Caudate nucleus (tissue), 63 donors: ENCODE measurements at places on chromosomes 7 and 10.
A peak's percentile ranks its signal among the peaks of the same experiment; 100 is the strongest.

DNA sequence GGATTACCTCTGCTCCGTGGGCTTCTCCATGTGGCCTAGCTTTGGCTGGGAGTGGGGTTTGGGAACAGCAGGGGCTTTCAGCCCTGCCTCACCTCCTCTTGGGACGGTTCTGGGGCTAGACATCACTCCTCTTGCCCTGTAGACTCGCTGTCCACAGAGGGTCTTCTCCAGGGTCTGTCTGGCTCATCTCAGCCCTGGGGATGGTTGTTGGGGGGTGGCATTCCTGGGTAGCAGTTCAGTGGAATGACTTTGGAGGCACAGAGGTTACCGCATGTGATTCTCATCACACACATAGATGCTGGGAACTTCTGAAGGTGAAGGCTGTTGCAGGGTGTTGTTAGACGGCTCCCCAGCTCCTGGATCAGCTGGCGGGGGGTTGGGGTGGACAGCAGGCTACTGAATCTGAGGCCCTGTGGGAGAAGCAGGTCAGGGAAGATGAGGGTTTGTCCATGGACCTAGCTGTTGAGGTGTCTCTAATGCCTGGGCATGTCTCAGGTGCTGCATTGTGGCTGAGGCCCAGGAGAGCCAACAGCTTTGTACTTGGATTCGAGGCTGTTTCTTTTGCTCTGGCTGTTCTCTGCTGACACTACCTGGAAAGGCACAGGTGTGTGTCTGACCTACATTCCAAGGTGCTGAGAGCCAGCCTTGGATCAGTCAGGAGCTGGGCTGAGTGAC is 23.8 kb downstream of the RAMP3 start:
- no peak for DNase-seq

GRCh38 chr7:88200261-88200660 is 19.6 kb downstream of the SRI start:
- DNase-seq = no peak

DNA sequence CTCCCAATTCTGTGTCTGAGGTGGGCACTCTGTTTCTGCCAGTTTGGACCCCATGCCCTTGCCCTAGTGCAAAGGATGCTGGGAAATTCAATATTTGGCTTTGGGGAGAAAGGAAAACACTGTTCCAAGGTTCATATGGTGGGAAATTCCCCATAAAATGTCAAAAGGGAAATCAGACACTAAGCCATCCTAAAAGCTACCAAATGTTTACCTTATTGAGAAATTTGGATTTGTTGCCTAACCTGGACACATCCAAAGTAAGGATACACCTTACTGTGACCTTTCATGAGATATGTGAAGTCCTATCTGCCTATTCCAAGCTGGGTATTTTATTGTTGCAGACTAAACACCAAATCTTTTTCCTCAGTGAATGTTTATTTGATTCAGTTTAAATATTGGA is 109.1 kb downstream of the CYP26A1 start:
- no peak for DNase-seq

GRCh38 chr7:93226310-93226709 is at the start of gene HEPACAM2:
Gene HEPACAM2 (minus strand): TSS chr7:93226469.
- DNase-seq = no peak

- no peak for DNase-seq
Observed at GRCh38 chr7:139748941-139749340, 28.9 kb downstream of the HIPK2 start.

DNA sequence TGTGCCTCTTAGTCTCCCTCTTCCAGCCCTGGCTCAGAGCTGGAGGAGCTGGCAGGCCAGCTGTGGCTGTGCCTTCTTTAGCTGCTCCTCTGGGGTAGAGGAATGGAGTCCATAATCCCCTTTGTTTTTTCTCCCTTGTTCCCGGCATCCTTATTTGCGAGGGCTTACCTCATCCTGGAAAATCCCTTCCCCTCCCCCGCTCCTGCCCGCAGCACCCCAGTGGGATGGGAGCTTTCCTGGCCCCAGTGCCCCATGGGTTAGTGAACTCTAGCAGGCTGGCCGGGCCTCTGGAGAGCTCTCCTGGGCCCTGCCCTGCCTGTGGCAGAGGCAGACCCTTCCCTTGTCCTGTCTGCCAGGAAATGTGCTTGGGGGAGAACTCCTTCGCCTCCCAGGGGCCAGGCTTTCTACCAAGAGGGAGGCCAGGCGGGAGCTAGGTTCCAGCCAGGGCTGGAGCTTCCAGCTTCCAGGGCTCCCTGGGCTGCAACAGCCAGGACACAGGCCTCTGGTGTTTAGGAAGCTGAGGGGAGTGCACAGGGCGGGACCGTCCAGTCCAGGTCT is 16.5 kb upstream of the TRIM8 start:
- peak; percentile 50 for DNase-seq

DNA sequence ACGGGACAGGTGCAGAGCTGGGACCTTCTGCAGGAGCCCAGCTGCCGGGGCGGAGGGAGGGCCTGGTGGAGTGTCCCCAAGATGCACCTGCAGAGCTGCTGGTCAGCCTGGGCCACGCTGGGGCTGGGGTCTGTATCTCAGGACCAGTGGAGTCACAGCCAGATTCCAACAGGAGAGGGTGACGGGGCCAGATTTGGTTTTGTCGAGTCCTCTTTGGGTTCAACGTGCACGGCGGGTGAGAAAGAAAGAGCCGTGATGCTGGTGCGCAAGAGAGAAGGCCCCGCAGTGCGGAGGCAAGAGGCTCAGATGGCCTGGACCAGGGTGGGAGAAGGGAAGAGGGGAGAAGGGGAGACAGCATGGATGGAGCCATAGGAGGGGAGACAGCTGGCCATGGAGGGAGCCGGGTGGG is 462.9 kb downstream of the PTPRN2 start:
- no peak for DNase-seq

GRCh38 chr10:100370714-100371481 is 23.9 kb downstream of the SCD start:
- peak; percentile 78 for DNase-seq
